Activated naive CD4-positive, alpha-beta T cell treated with anti-CD3 and anti-CD28 coated beads for 36 hours (primary cell): ENCODE measurements at places on chromosomes 5 and 9.
A peak's percentile ranks its signal among the peaks of the same experiment; 100 is the strongest.

- DNase-seq: peak; percentile 52
These were observed 963 bp upstream of the HTR1A start for GRCh38 chr5:63963080-63963735.

GRCh38 chr9:11002705-11003104, 389.9 kb upstream of the PTPRD start:
- no peak for DNase-seq

DNA sequence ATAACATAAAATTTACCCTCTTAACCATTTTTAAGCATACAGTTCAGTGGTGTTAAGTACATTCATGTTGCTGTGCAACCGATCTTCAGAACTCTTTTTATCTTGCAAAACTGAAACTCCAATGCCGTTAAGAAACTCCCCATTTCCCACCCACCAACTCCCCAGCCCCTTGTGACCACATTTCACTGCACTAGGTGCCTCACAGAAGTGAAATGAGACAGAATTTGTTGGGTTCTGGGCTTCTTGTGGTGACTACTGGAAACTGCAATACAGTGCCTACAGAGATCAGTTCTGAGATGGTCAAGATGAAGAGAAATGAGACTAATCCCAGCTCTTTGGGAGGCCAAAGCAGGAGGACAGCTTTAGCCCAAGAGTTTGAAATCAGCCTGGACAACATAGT, 202.1 kb upstream of the SLC30A5 start:
- DNase-seq: peak; percentile 47

DNA sequence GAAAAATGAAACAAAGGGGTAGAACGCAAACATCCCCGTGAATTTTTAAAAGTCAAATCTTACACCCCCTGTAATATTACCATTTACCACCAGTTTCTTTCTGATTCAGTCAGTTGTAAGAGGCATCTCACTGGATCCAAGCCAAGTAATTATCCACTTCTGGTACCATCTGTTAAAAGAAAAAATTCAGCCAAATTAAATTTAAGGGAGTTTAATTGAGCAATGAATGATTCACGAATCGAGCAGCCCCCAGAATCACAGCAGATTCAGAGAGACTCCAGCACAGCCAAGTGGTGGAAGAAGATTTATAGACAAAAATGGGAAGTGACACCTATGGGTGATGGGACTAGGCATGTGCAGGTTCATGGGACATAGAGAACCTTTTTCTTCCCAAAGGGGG, 29.9 kb upstream of the MTMR12 start:
- DNase-seq: no peak

- no peak for DNase-seq
These were observed 17.5 kb downstream of the TLE1 start for GRCh38 chr9:81671880-81672280.
